Hematopoietic multipotent progenitor cell treated with erythropoietin and hydrocortisone succinate and interleukin-3 and kit ligand, for 8 days (in vitro differentiated cells): ENCODE measurements at places on chromosomes 7 and 10.

- no peak for DNase-seq
These were observed 219.6 kb downstream of the DOCK4 start for GRCh38 chr7:111986601-111987000.

DNA sequence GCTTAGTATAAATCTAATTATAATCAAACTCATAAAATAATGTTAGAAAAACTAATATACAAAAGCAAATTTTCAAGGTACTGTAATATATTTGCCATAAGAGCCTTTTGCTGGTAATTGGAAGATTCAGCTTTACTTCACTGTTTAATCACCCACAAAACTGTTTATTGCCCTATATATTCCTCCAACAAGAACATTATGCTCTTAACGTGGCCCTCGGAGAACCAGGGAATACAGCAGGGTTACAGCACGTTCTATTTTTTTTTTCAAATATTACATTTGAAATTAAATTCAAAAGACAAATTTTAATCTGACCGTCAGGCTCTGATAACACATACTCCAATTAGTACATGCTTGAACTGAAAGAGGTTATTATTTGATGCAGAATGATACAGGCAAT, 336.3 kb upstream of the LRRN3 start:
- no peak for DNase-seq

DNA sequence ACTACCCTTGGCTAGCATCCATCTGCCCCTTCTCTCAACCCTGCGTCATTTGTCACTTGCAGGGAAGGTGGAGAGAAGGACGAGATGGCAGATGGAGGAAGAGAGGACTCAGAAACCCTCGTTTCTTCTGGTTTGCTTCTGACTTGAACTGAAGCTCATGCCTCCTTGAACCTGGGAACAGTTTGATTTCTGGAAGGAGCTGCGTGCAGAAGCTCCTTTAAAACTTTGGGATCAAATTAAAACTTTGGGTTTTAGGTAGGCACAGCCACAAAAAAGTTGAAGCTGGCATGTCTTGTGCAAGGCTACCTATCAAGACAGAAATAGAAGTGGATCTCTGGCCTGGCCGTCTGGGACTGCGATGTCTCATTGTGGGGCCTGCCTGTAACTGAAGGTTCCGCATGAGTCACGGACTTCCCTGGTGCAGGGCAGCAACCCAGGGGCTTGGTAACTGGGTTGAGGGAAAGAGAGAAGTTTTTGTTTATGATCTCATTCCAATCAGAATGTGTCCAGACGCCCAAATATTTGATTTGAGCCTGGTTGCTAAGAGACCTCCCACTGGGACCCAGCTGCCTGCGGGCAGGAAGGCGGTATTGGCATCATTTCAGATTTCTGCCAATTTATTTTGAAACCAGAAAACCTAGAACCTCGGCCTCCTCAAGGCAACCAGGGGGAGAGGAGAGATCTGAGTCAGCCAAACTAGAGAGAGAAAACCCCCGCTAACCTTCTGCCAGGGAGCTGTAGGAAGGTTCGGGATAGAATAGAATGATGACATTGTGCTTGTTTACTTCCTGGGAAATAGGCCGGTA, 15.8 kb upstream of the CAMK1D start:
- peak; percentile 40 for DNase-seq

DNA sequence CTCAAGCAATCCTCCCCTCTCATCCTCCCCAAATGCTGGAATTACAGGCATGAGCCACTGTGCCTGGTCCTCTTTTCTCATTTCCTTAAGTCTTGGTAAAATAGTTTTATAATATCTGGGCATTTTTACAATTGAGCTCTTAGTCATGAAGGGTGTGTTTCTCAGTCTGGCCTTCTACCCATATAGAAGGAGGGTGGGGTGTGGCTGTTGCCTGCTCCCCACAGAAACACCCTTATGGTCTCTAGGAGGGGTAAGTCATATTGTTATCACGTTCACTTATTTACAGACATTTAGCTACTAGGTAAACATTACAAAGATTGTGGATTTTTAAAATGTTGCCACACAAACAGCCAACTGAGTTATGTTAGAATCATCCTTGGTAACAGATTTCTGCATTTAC, 6.7 kb upstream of the OTUD1 start:
- peak; percentile 45 for DNase-seq

DNA sequence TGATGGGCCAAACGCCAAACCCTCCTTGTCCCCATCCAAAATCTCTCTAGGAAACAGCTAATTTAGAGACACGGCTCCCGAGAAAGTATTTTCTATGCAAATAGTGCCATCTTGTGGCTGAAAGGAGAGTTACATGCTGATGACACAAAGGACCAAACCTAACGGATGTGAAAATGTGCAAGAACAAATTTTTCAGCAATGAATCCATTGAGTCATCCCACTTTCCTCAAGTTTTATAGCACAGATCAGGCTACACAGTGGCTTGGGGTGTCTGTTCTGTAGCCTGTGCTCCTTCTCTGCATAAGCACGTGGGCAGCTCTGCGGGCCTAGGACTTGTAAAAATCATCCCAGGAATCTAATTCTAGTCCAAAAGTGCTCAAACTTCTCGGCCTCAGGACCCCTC, 154.8 kb upstream of the PRR15 start:
- DNase-seq = peak; percentile 72

GRCh38 chr10:11074536-11075267, 57.0 kb downstream of the CELF2 start:
- DNase-seq = no peak

DNA sequence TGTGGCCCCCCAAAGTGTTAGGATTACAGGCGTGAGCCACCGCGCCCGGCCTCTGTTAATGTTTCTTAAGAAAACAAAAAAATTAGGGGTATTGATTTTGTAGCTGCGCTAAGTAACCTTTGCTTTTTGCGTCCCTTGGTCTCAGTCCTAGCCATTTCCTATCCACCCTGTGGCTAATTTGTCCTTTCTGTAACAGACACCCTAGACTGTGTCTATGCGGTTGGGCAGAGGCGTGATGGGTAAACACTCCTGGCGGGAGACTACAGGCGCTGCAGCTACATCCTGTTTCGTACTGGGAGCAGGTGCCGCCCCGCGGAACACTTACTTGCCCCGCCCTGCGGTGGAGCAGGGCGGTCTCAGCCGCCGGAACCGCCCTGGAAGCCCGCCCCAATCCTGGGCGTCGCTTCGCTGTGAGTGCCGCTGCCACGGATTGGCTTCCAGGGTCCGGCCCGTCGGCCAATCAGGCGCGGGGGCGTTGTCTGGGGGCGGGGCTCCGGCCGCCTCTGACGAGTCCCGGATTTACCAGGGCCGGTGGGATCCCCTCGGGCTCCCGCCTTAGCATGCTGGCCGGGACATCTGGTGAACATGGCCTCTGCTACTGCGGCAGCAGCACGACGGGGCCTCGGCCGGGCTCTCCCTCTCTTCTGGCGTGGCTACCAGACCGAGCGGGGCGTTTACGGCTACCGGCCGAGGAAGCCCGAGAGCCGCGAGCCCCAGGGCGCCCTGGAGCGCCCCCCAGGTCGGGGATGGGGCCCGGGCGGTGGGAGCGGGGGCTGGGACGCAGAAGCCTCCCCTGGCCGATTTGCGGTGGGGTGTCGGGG, at the start of gene DHTKD1:
Gene DHTKD1 (plus strand): TSS at position 506 of the 821 bp plus-strand sequence. CDS start 80 bp downstream, at position 586.
- DNase-seq = peak; percentile 99

- DNase-seq = no peak
These were observed at the start of gene WNT16 for GRCh38 chr7:121328508-121329190. Gene WNT16 (plus strand): TSS chr7:121329000. CDS start chr7:121329293, 293 bp downstream.

GRCh38 chr7:116041615-116042014, 11.1 kb upstream of the TFEC start:
- no peak for DNase-seq

DNA sequence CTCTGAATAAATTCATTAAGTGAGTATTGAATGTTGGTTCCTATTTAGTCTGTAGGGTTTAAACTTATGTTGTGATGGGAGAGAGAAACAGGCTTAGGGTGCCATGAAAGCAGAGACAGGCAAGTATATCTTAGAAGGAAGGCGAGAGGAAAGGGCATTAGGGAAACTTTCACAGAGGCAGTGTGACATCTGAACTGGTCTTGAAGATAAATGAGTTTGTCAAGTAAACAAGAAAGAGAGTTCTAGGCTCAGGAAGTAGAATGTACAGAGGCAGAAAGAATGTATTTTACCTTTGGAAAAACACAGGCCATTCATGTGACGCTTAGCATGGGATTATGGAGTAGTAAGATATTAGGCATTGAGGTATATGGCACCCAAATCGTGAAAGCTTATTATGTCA, 34.5 kb downstream of the GLCCI1 start:
- no peak for DNase-seq

GRCh38 chr10:62266611-62267010, 2.0 kb downstream of the RTKN2 start:
- DNase-seq = no peak

DNA sequence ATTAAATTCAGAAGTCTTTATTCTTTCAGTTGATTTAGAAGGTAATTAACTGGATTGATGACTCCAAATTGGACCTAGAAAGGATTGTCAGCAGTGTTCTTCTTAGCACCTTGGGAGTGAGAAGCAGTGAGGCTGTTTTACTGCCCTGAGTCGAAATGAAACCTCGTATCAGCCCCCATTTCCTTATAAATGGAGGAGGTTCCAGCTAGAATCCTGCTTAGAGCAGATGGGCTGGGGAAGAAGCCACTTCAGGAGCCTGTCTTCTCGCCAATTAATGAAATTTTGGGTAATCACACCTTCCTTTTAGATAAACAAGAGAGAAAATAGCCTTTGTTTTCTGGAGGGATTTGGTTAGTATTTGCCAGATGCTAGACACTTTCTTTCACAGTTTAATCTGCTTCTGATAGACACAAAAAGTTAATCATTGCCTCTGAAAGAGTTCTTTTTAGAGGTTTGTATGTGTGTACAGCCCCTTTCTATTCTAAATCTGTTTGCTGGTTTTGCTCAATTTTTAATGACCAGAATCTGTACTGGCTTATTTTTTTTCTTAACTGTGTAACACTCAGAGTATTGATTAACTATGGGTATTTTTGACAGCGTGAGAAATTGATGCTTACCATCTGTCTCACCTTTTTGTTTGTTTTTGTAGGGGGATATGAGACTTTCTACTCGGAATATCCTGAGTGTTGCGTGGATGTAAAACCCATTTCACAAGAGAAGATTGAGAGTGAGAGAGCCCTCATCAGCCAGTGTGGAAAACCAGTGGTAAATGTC, 4.6 kb downstream of the DUSP5 start:
- no peak for DNase-seq

- DNase-seq = no peak
These were observed 58.7 kb upstream of the NANOS1 start for GRCh38 chr10:118970770-118971169.

DNA sequence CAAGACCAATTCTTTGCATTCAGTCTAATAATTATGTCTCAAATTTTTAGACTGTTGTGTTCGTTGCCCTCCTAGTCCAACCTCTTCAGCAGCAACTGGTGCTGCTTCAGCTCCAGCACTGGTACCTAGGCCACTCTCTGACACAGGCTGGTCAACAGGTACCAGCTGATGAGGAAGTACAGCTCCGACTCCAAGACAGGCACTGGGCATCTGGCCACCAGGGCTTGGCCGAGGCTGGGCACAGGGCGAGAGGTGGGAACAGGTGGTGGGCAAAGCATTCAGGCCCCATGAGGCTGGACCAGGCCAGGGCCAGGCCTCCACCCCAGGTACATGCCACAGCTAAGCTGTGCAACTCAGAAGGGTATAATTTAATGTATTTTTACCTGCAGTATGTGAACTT, 151.5 kb upstream of the AGR3 start:
- DNase-seq = no peak

GRCh38 chr7:4809091-4809591, 33.7 kb downstream of the AP5Z1 start:
- DNase-seq = no peak
